ENCODE measurements at places on chromosomes 7 and 10. TPM values are rescaled to one million over a fixed set of nuclear protein-coding genes. Genes with fewer than 3 reads are reported as not detected.

The AMZ1 gene
- polyA plus RNA-seq: 0.06 TPM

The GIMAP1 gene
- 6.9 TPM for polyA plus RNA-seq

The TDRD1 gene
- 0.25 TPM for polyA plus RNA-seq

The HACD1 gene
- polyA plus RNA-seq: 25.7 TPM

The SYNPO2L gene
- polyA plus RNA-seq: 0.01 TPM

The CXCL12 gene
- 33.2 TPM for polyA plus RNA-seq

The ZNF365 gene
- polyA plus RNA-seq: 0.03 TPM

The CYP2C8 gene
- polyA plus RNA-seq: 0.27 TPM

The CDC14C gene
- polyA plus RNA-seq: not detected

The CCDC6 gene
- polyA plus RNA-seq: 11.9 TPM

The TRA2A gene
- polyA plus RNA-seq: 37.2 TPM

The PTPN20 gene
- 1.3 TPM for polyA plus RNA-seq

The NXPH1 gene
- not detected for polyA plus RNA-seq
